Neural crest cell (in vitro differentiated cells): ENCODE measurements at places on chromosomes 6 and 20. TPM values are rescaled to one million over a fixed set of nuclear protein-coding genes. Genes with fewer than 3 reads are reported as not detected.

Gene ECT2L
- total RNA-seq: not detected in 2 replicates

Gene THBD
- 0.12 and 0.16 TPM in 2 replicates for total RNA-seq

Gene ULBP1
- 2.3 and 2.5 TPM in 2 replicates for total RNA-seq

Gene FAM83C
- total RNA-seq: not detected in 2 replicates

Gene PPIL6
- total RNA-seq: 2.2 and 3.3 TPM in 2 replicates

Gene CNBD2
- 5.6 and 7.4 TPM in 2 replicates for total RNA-seq

Gene HFE
- 1.7 and 2.4 TPM in 2 replicates for total RNA-seq

Gene OSBPL2
- total RNA-seq: 33.1 and 35.6 TPM in 2 replicates

Gene TRAPPC3L
- total RNA-seq: not detected in 2 replicates

Gene PRDM13
- 0.09 and 0.14 TPM in 2 replicates for total RNA-seq

Gene RNF39
- total RNA-seq: not detected in 2 replicates

Gene KCNS1
- not detected in 2 replicates for total RNA-seq

DNA sequence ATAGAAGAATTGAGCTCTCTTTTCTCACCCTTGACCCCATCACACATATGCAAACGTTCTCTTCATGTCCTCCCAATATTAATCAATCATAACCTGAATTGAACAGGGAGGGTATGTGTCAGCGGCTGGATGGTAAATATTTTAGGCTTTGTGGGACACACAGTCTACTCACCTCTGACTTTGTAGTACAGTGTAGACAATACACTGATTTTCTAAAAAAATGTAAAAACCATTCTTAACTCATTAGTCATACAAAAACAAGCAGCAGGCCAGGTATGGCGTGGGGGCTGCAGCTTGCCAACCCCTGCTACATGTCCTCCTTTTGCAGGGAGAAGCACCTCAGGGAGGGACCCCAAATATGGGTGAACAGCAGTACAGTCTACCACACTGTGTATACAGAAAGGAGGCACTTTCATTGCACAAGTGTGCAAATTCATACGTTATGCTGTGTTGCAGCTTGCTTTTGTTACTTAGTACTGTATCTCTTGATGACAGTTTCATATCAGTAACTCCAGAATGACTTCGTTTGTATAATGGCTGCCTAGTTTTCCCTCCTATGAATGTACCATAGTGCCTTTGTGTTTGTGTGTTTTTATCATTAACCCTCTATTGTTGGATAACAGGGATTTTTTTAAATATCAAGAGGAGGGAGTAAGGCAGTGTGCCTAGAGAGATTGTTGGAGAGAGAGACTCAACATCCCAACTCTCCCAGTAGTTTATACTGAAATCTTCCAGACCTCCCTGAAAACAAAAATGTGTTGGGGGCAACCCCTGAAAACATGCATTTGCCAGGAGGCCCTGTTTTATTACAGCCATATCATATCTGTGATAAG, 214.3 kb downstream of the ZMYND8 start:
- H3K4me1 ChIP-seq: peaks cover 22% of the 10 kb centered on the region
- no peaks in the 10 kb centered on the region for H3K27me3 ChIP-seq
- H3K27ac ChIP-seq: no peak overlapping the region
- no peaks in the 10 kb centered on the region for H3K36me3 ChIP-seq
- DNase-seq: no peak
- no peak overlapping the region for H3K4me3 ChIP-seq

DNA sequence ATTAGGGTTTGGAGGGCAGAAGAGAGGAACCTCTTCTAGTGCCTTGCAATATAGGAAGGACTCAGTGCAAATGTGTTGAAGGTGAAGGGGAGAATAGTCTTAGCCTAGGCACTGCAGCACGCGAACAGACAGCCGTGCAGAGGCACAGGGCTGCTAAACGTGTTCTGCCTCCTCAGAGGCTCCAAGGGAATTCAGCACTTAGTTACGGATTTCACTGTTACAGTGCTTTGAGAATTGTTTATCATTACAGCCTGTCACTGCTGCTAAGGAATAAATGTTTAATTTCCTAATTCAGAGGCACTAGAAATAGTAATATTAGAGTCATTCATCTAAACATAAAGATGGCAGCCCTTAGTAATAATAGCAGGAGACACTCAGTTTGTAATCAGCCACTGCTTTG, 116.4 kb upstream of the SLC22A16 start:
- peaks cover 17% of the 10 kb centered on the region for H3K4me1 ChIP-seq
- H3K4me3 ChIP-seq: no peak overlapping the region
- H3K36me3 ChIP-seq: no peaks in the 10 kb centered on the region
- no peak for DNase-seq
- H3K27ac ChIP-seq: no peak overlapping the region
- H3K27me3 ChIP-seq: no peaks in the 10 kb centered on the region

DNA sequence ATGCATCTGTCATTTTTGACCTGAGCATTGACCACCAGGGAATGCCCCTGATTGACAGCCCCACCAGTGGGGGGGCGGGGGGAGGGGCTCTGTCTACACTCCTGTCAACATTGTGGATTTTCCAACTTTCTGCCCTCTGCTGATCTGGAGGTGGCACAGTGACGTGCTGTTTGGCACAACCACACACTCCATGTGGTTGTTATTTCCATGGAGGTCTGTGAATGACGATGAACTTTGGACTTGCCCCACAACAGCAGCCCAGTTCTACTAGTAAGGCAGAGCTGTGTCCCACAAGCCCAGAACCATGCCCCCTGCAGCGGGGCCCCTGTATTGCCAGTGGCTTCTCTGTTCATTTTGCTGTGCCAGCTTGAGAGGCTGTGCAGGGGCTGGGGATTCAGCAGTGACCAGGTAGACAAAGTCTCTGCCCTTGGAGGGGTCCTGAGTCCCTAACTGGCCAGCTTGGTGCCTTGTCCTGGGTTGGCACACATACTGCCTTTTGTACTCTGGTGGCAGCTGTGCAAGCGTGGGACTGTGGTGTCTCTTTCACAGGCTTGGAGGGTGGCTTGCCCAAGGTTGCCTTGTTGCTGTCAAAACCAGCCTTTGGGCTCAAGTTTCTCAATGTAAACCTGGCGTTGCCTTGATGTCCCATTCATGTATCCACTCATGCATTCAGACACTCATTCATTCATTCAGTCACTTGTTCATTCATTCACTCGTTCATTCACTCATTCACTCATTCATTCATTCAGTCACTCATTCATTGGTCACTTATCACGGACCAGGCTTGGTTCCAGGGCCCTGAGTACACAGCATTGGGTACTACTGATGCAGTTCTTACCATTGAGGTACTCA, 108.5 kb downstream of the SYCP2 start:
- H3K4me3 ChIP-seq: no peak overlapping the region
- no peak for DNase-seq
- H3K36me3 ChIP-seq: no peaks in the 10 kb centered on the region
- H3K27me3 ChIP-seq: no peaks in the 10 kb centered on the region
- H3K27ac ChIP-seq: no peak overlapping the region

- H3K4me3 ChIP-seq: peak overlapping the region; percentile 95
- peak; percentile 39 for DNase-seq
- no peaks in the 10 kb centered on the region for H3K36me3 ChIP-seq
- H3K4me1 ChIP-seq: peaks cover 64% of the 10 kb centered on the region
- peak overlapping the region; percentile 97 for H3K27ac ChIP-seq
These were observed 53.9 kb upstream of the HFE start for GRCh38 chr6:26033085-26033940.

DNA sequence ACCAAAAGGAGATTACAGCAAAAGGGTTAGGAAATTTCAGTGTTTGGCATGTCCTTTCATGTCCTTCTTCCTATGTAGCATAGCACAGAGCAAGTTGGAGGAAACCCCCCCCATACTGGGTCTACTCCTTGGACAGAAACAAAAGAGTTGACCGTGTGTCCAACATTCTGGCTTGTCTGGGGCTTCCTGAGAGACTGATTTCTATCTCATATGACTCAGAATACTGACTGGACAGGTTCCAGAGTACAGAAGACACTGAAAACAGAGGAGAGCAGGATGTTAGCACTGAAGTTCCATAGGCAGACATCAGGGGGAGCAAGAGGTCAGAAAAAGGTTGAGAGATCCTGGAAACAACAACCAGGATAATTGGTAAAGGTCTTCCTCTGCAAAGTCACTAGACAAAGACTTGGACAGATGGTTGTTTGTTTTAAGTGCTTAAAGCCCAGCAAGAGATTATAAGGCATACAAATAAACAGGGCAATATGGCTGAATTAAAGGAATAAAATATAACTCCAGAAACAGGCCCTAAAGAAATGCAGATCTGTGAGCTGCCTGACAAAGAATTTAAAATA, 48.4 kb downstream of the USP49 start:
- no peak overlapping the region for H3K4me3 ChIP-seq
- DNase-seq: peak; percentile 58
- peaks cover 12% of the 10 kb centered on the region for H3K4me1 ChIP-seq
- peaks cover 3% of the 10 kb centered on the region for H3K36me3 ChIP-seq
- H3K27me3 ChIP-seq: no peaks in the 10 kb centered on the region

- DNase-seq: no peak
- H3K27ac ChIP-seq: peak overlapping the region; percentile 40
- H3K4me1 ChIP-seq: peaks cover 36% of the 10 kb centered on the region
- H3K36me3 ChIP-seq: peaks cover 10% of the 10 kb centered on the region
These were observed 1.6 kb upstream of the DEK start for GRCh38 chr6:18265787-18266522.

DNA sequence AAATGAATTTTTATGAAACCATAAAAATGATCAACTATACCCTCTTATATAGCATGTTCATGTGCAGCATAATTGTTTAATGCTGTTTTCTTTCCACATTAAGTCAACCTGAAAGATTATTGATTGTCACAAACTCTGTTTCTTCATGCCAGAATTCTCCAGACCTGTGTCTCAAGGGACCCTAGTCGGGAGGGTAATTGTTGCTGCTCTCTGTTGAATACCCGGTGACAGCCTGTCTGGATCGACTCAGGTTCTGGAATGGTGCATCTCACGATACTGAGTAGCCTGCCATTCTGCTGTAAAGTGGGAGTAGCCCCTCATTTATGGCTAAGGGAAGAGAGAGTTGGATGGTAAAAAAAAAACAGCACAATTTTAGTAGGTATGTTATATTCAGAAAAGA, 449.9 kb upstream of the SOX4 start:
- H3K27ac ChIP-seq: no peak overlapping the region
- DNase-seq: no peak
- peaks cover 49% of the 10 kb centered on the region for H3K4me1 ChIP-seq
- H3K36me3 ChIP-seq: peaks cover 8% of the 10 kb centered on the region

DNA sequence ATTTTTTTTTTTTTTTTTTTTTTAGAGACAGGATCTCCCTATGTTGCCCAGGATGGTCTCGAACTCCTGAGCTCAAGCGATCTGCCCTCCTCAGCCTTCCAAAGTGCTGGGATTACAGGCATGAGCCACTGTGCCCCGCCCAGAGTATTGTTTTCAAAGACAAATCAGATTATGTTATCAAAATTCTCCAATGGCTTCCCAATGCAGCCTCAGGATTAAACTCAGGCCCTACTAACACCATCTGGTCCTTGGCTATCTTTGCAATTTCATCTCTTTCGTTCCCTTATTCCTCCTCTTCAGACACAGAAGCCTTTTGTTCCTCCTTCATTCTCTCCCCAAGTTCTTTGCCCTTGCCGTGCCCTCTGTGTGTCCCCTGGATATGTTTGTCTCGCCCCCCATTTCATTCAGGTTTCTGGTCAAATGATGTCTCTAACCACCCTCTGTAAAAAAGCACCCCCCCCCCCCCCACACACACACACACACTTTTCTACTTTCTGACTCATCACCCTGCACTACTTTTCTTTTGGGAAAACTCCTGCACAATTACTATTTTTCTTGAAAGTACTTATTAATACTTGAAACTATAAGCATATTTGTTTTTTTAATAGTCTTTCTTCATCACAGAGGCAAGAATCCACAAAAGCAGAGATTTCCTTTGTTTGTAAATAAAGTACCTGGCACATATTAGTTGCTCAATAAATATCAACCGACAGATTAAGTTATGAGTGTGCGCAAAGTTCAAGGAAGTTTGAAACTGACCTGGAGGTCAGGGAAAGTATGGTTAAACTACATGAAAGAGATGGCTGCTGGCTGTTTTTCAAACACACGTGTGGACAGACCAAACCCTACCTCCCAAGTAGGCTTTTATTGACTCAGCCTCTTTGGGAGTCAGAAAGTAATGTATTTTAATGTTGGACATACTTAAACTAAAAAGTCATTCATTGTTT, 16.7 kb downstream of the BTN1A1 start:
- peaks cover 34% of the 10 kb centered on the region for H3K4me1 ChIP-seq
- no peak for DNase-seq
- H3K36me3 ChIP-seq: no peaks in the 10 kb centered on the region
- H3K27me3 ChIP-seq: peaks cover 13% of the 10 kb centered on the region

DNA sequence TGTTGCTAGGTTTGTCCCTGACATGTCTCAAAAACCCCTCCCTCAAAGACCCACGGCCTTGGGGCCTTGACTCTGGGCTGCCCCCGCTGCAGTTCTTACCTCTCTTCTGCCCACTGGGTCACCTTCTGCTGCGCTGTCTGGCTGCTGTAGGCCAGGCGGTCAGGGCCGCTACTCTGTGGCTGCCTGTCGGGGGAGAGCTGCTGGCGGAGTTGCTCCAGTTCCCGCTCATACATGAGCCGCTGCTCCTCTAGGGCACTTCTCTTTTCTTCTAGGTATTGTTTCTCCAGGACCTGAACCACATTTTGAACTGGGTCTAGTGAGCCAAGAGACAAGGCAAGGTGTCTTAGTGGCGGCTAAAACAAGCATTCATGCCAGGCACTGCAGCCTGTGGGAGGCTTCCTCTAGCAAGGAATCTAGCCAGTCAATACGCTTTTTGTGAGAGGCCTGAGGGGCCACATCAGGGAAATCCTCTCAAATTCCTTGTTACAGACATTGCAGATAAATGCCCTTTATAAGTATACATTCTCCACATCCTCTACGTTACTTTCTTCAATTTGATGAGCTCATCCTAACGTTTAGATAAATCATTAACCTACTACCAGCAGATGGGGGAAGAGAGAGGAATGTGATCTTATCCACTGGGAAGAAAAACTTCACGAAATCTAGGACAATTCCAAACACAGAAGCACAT, 110.3 kb upstream of the NUP153 start:
- H3K36me3 ChIP-seq: peaks cover 16% of the 10 kb centered on the region
- no peaks in the 10 kb centered on the region for H3K27me3 ChIP-seq
- no peak for DNase-seq
- H3K4me3 ChIP-seq: no peak overlapping the region
- H3K27ac ChIP-seq: peak overlapping the region; percentile 68
- no peaks in the 10 kb centered on the region for H3K4me1 ChIP-seq

- H3K4me1 ChIP-seq: peaks cover 12% of the 10 kb centered on the region
- no peaks in the 10 kb centered on the region for H3K36me3 ChIP-seq
- H3K4me3 ChIP-seq: no peak overlapping the region
- no peaks in the 10 kb centered on the region for H3K27me3 ChIP-seq
- H3K27ac ChIP-seq: no peak overlapping the region
These were observed 372 bp downstream of the KIAA0408 start for GRCh38 chr6:127458817-127459216.

- H3K4me1 ChIP-seq: peaks cover 12% of the 10 kb centered on the region
- H3K4me3 ChIP-seq: no peak overlapping the region
- no peaks in the 10 kb centered on the region for H3K27me3 ChIP-seq
- no peaks in the 10 kb centered on the region for H3K36me3 ChIP-seq
These were observed 47.5 kb upstream of the CDH22 start for GRCh38 chr20:46355778-46356177.
